ENCODE measurements at places on chromosomes 3 and 15. TPM values are rescaled to one million over a fixed set of nuclear protein-coding genes. Genes with fewer than 3 reads are reported as not detected.
A peak's percentile ranks its signal among the peaks of the same experiment; 100 is the strongest.

DNA sequence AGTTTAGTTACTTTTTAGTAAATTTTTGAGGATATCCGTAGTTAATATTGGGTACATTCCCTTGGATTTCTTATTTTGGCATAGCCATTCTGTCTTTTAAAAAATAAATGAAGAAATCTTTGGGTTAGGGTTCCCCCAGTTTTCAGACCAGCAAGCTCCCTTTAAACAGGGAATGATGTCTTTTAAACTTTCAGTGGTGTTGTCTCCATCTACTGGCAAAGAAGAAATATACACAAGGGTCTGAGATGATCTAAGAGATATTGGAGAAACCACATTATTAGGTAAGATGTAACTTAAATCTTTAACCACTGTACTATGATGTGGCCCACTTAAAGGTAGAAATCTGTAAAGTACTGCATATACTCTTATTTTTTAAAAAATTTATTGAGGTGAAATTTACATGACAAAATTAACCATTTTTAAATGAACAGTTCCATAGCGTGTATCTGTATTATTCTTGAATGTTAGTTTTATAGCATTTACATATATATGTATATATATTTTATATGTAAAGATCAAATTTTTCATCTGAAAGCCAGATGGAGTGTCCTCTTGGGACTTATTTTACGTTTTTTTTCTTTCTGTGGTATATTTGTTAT is 35.1 kb upstream of the EIF3J start:
- DNase-seq = peak; percentile 47

DNA sequence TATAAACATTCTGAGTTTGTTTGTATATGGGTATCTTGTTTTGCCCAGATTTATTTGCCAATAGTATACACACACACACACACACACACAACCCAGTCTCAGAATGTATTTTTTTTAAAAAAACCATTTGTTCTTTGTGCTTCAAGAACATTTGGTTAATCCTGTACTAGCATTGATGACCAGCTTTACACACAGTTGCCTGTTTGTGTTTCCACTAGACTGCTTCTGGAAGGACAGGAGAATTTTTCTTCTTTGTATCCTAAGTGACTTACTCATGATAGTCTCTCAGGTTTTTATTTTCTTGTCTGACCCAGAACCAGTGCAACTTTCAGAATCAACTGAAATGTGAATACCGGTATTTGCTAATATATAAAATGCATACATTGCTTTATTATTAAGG is 40.5 kb downstream of the U2SURP start:
- DNase-seq = no peak

GRCh38 chr3:56086355-56086754 is 381.9 kb downstream of the ERC2 start:
- DNase-seq = peak; percentile 15

- DNase-seq = no peak
These were observed 203.8 kb downstream of the RBMS3 start for GRCh38 chr3:29484633-29485032.

DNA sequence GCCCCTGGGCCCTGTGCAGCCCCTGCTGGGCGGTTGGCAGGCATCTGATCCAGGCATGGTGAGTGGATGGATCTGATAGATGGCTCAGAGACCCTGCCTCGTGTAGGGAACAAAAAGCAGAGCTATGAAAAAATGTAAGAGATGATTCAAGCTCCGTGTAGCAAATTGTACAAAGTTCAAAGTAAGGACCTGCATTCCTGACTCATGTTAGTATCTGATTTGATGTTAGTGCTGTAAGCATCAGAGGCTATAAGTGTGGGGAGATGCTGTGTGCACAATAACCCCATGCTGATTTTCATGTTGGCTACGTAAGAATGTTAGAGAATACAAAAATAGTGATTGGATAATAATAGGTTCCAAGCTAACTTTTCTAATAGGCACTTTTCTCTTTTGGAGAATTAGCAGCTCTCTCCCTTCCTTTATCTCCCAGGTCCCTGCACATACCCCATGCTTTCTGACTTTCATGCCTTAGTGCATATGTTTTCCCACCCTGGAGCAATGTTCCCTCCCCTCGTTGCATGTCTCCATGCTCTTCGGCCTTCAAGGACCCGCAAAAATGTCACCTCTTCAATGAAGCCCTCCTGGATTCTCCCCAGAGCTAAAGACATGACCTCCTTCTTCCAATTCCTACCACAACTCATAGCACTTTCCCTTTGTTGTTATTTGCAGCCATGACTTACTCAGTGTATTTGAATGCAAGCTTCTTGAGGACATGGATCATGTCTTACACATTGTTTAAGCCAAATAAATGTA is 1.6 kb downstream of the CCR9 start:
- DNase-seq = no peak

DNA sequence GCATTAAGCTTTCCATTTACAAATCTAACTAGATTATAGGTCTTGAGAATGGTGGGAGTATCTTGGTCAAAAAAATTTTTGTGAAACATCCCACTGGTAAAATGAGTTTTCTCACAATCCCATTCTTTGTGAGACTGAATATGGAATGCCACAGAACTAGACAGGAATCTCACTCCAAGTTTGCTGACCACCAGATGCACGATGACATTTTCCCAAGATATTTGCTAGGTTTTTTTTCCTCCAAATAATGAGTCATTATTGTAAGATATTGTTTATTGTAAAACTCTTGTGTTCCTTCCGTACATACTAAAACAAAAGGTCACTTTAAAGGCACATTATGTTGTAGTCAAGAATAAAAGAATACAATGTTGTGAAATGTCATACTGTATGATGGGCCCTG is 53.9 kb downstream of the COPS2 start:
- no peak for DNase-seq

GRCh38 chr15:41564960-41565502 is 6.0 kb downstream of the TYRO3 start:
- no peak for DNase-seq

DNA sequence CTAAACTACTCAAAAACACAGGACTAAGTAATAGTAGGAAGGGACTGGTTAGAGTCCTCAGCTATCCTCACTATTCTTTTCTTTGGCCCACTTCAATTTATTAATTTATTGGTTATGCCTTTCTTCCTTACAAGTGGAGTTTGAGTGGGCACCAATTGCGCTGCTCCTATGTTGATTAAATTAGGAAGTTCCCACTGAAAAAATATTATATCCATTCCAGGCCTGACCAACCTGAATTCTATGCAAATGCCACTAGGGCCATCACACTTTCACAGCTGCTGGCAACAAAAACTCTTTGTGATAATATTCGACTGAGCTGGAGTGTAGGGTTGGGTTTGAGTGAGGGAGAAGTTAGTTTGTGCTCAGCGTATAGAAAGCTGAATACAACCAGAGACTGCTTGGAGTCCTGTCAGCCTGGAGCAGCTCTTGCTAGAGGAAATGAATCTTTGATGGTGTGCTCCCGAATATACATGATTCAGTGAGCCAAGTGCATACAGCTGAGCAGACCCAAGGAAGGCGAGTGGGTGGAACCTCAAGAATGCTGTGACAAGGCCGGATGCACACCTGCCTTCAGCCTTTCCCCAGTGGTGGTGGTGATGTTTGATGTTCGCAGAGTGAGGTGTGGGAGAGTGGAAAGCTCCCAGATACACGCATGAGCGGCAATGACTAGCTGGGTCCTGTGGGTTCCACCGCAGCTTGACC is 1.5 kb downstream of the ARHGEF3 start:
- no peak for DNase-seq

DNA sequence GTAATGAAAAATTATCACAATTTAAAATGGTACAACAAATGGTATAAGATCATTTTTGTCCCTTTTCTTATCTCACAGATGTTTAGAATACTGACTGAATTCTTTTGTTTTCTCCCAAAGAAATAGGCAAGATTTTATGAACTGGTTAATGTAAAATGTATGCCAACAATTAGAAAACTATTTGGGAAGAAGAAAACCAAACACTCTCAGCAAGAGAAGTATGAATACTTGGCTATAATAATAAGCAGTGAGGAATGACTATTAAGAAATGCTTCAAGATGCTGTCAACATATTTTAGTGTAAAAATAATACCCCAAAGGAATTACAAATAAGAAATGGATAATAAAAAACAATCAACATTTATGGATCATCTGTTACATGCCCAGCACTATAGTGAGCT is 18.5 kb downstream of the SHQ1 start:
- DNase-seq = no peak

GRCh38 chr3:180048103-180048502 is 11.4 kb upstream of the PEX5L start:
- no peak for DNase-seq

GRCh38 chr3:153631102-153631501 is 469.1 kb downstream of the RAP2B start:
- DNase-seq = no peak

DNA sequence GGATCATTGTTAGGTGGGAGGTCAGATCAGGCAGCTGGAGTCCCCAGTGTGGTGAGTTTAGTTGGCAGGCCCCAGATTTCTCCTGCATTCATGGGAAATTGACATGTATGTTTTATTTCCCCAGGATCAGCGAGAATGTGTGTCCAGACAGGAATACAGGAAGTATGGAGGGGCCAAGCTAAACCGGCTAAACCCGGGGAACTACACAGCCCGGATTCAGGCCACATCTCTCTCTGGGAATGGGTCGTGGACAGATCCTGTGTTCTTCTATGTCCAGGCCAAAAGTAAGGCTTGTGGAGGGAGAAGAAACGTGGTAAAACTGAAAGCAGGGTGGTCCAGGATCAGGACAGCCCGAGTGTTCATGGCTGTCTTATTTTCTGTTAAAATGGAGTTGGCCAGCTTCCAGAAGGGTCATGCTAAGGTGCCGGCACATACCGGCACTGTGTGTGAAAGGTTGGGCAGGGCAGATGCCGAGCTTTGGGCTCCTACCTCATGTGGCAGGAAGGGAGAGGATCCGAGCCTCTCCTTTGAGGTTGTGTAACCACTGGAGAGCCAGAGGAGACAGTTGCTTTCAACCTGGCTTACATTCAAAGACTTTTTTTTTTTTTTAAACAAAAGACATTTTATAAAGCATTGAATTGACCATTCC is 83.1 kb downstream of the PGPEP1L start:
- DNase-seq = no peak

- no peak for DNase-seq
These were observed 39.1 kb downstream of the MEF2A start for GRCh38 chr15:99604865-99605264.

- DNase-seq = no peak
These were observed 1.9 kb downstream of the STIMATE start for GRCh38 chr3:52895418-52895817.

- DNase-seq = no peak
These were observed 83.6 kb upstream of the ABHD2 start for GRCh38 chr15:89004726-89005030.

- DNase-seq = no peak
These were observed 23.7 kb downstream of the CMTM8 start for GRCh38 chr3:32262201-32262600.

DNA sequence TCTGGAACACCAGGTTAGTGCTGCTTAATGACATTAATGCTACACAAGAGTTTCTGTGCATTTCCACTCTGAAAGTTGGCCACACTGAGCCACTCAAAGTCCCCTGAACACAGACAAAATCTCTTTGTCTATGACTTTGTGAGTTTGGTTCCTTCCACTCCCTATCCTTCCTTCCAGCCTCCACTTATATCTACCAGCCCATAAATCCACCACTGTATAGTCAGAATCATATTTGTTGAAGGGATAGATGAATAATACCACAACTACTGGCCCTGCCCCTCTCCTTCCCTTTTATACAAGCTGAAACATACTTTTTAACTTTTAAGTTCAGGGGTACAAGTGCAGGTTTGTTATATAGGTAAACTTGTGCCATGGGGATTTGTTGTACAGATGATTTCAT is 127.5 kb downstream of the ABHD5 start:
- no peak for DNase-seq

- no peak for DNase-seq
These were observed 764.0 kb upstream of the DPPA4 start for GRCh38 chr3:110101361-110101760.

DNA sequence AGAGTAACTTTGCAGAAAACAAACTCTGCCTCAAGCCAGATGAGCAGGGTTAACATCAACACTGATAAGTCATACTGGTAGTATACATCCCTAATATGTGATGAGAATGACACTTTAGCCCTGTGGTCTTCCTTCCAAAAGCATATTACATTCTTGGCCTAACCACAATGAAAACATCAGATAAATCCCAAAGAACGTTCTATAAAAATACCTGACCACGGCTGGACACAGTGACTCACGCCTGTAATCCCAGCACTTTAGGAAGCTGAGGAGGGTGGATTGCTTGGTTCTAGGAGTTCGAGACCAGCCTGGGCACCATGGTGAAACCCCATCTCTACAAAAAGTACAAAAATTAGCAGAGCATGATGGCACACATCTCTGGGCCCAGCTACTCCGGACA is 4.7 kb downstream of the TMCC1 start:
- peak; percentile 91 for DNase-seq

DNA sequence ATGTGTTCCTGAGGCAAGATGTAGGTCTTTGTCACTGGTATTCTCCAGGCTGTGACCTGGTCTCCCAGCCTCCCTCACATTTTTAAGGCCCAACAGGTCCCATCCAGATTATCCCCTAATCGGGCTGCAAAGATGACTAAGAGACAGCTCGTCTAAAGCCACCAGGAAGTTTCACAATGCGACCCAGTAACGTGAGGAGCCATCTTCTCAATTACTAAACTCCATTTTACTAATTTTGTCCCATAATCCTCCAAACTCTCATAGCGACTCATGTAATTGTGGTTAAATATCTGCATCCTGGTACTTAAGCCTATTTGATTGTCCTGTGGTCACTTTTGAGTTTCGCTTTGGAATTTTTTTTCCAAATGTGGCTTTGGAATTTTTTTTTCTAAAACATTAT is 8.7 kb upstream of the PLA2G4F start:
- DNase-seq = no peak

DNA sequence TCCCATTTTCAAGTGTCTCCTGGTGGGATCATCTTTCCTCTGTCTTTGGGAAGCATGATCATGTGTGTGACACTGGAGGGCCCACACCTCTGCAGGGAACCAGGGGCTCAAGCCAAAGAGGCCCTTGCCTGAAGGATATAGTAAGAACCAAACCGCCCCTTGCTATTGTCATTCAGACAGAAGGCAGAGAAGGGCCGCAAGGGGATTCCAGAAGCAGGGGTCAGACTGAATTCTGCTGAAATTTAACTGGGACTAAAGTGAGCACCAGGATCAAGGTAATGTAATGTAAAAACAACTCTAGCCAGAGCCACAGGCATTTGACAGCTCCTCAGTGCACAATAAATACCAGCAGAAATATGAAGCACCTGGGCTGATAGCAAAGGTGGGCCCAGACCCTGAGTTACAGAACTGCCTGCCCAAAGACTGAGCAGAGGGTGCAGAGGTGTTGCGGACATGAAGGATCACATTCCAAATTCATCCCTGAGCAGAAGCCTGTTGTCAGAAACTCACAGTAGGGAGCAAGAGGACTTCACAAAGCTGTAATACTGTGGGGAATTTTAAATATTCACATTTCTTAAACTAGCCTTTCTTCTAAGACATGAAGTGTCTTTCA is 46.0 kb upstream of the RASGRF1 start:
- DNase-seq = no peak

The C3orf70 gene
- total RNA-seq = 1.3 TPM

The CCR8 gene
- total RNA-seq = not detected

The SKOR1 gene
- total RNA-seq = not detected

The CSTA gene
- 62.1 TPM for total RNA-seq

The GCNT3 gene
- 4.1 TPM for total RNA-seq

The ZNF385D gene
- not detected for total RNA-seq

The VGLL3 gene
- 3.1 TPM for total RNA-seq

The C3orf22 gene
- not detected for total RNA-seq

The MESP2 gene
- not detected for total RNA-seq

The GOLGA6B gene
- not detected for total RNA-seq

The C2CD4A gene
- total RNA-seq = not detected

The XCR1 gene
- total RNA-seq = not detected

The UBR1 gene
- total RNA-seq = 14.2 TPM
